ENCODE measurements at places on chromosomes 7 and 10. TPM values are rescaled to one million over a fixed set of nuclear protein-coding genes. Genes with fewer than 3 reads are reported as not detected.

DNA sequence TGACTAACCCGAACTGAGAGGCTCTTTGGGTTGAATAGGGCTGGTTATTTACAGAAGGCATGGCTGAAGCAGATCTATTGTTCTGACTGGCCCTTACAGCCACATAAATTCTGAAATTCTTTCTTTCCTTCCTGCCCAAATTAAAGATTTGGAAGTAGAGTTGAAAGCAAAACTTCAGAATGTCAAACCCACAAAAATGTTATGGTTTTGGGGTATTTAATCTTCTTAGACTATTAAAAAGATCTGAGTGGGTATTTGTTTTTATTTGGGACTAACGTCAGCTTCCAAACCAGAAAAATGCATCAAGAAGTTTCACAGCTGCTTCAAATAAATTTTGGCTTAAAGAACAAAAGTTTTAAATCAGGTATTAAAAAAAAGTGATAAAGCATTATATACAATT lies 124.5 kb downstream of the AHR start:
- no peak for DNase-seq

DNA sequence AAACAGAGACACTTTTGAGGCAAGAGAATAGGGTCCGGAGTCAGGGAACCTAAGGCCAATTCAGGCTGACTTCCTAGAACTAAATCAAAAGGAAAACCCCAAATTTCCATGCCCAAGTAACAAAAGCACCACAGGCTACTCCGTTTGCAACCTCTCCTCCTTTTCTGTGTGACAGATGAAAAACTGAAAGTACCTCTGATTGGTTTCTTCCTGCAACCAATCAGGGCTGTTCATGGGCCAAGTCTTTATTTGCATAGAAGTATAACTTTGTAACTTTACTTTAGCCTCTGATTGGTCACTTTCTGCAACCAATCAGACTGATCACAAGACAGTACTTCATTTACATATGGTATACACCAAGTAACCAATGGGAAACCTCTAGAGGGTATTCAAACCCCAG lies 239.9 kb upstream of the KCND2 start:
- DNase-seq: no peak

GRCh38 chr10:71998840-71999194 lies 34.6 kb downstream of the CHST3 start:
- peak; percentile 75 for DNase-seq

- DNase-seq: no peak
Observed at GRCh38 chr10:33279276-33279675, 55.2 kb downstream of the NRP1 start.

- DNase-seq: no peak
Observed at GRCh38 chr7:85135977-85136376, 50.9 kb downstream of the SEMA3D start.

GRCh38 chr7:87171282-87171934 lies 19.2 kb downstream of the DMTF1 start:
- no peak for DNase-seq

GRCh38 chr7:157898802-157899505 lies 562.1 kb downstream of the DNAJB6 start:
- no peak for DNase-seq

GRCh38 chr10:66927971-66928770 lies 2.3 kb downstream of the LRRTM3 start:
- peak; percentile 22 for DNase-seq

DNA sequence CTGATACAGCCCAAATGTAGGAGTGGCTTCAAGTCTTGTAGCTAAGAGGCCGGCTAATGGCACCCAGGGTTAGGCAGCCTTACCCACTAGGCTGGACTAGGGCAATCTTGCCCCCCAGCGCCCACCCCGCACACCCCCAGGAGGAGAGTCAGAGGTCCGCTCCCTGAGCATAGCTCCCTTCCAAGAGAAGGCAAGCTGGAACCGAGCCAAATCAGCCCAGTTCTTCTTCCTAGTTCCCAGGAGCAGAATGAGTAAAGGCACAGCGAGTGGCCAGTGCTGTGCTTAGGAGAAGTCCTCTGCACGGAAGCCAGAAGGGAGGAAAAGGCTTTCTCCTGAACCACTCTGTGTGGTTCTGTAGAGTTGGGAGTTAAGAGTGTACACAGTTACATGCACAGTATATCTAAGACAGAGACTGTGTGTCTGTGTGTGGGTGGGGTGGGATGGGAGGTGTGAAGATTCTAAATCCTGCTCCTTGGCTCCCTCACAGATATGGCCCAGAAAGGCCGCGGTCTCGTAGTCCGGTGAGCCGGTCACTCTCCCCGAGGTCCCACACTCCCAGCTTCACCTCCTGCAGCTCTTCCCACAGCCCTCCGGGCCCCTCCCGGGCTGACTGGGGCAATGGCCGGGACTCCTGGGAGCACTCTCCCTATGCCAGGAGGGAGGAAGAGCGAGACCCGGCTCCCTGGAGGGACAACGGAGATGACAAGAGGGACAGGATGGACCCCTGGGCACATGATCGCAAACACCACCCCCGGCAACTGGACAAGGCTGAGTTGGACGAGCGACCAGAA lies 59.7 kb upstream of the PDCD4 start:
- peak; percentile 63 for DNase-seq

GRCh38 chr7:1360521-1360971 lies 98.7 kb downstream of the MICALL2 start:
- DNase-seq: no peak

- no peak for DNase-seq
Observed at GRCh38 chr7:133016604-133017003, 65.3 kb downstream of the CHCHD3 start.

- DNase-seq: peak; percentile 33
Observed at GRCh38 chr10:113539789-113540188, 13.1 kb upstream of the HABP2 start.

- no peak for DNase-seq
Observed at GRCh38 chr10:60209874-60210570, 179.7 kb downstream of the ANK3 start.

- DNase-seq: peak; percentile 65
Observed at GRCh38 chr7:191105-191980, 1.0 kb upstream of the FAM20C start.

DNA sequence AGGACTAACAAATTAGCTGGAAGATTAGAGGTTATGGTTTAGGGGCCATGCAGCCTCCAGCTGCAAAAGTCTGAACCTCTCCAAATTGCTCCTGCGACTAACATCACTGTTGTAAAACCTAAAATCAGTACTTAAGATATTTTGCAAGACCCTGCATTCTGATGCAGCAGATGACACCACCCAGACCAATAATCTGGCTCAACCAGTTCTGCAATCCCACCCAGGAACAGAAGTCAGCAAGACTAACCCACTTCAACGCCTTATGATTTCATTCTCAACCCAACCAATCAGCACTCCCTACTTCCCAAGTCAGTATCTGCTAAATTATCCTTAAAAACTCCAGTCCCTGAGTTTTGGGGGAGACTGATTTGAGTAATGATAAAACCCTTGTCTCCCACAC lies 250.8 kb upstream of the MBL2 start:
- no peak for DNase-seq

- no peak for DNase-seq
Observed at GRCh38 chr7:23863209-23863787, 153.3 kb downstream of the STK31 start.

GRCh38 chr10:93514521-93514920 lies 18.1 kb downstream of the CEP55 start:
- no peak for DNase-seq

DNA sequence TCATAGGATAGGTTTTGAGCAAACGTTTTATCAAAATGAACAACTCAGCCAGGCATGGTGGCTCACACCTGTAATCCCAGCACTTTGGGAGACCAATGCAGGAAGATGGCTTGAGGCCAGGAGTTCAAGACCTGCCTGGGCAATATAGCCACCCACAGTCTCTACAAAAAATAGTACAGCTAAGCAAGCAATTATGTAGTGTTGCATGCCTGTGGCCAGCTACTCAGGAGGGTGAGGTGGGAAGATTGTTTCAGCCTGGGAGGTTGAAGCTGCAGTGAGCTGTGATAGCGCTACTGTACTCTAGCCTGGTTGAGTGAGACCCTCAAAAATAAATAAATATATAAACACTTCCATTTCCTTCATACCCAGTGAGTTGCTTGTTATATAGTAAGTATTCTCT lies 67.1 kb downstream of the LSMEM1 start:
- no peak for DNase-seq

DNA sequence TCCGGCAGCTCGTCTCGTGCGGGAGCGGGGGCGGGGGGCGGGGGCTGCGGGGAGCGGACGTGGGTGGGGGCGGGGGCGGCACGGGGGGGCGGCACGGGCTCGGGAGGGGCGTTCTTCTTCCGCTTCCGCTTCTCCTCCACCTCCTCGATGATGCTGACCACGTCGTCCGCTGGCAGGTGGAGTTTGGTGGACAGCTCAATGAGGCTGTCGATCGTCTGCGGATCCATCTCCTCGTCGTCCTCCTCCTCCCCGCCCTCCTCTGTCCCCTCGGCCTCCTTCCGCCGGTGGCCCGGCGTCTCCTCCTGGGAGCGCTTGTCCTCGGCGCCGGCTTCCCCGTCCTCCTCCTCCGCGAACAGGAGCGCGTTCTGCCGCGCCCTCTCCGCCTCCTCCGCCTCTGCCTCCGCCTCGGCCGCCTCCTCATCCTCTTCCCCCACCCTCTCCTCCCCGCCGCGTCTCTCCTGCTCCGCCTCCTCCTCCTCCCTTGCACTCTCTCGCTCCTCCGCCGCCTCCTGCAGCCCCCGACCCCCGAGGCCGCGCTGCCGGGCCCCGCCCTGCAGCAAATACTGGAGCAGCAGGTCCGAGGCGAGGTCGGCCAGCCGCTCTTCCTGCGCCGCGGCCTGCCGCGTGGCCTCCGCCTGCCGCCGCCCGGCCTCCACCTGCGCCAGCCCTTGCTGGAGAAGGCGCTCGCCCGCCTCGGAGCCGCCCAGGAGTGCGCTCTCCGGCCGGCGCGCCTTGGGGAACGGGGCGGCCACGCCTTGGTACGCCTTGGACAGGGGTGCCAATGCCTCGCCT lies 1.9 kb downstream of the VGF start:
- no peak for DNase-seq

DNA sequence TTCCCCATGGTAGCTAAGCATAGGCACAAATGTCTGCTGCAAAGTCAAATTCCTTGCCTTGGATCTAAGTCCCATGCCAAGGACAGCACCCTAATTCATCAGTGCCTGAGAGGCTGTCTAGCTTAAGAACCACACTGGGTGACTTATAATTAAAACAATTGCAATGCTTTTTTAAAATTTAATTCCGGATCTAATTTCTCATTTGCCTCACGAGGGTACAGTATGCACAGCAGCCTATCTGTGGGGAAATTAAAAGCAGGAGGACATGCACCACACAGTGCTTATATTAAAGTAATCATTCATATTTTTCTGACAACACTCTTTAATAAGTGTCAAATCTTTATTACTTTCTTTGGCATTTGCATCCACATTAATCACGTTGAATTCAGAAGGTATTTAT lies 378.8 kb downstream of the GPAM start:
- no peak for DNase-seq

- no peak for DNase-seq
Observed at GRCh38 chr7:1228545-1229201, 4.0 kb upstream of the UNCX start.

DNA sequence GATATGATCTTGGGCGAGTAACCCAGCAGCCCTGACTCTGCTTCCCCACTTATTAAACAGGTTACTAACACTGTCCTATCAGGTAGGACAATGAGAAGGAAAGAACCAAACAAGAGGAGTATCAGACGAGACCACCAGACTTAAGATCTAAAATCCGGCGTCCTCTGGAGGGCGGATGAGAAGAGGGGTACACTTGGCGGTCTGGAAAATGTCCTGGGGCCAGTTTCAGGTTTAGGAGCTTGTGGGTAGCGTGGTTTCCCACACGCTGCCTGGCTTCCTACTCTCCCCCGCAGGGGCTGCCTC lies 635 bp downstream of the ZNF32 start:
- no peak for DNase-seq

DNA sequence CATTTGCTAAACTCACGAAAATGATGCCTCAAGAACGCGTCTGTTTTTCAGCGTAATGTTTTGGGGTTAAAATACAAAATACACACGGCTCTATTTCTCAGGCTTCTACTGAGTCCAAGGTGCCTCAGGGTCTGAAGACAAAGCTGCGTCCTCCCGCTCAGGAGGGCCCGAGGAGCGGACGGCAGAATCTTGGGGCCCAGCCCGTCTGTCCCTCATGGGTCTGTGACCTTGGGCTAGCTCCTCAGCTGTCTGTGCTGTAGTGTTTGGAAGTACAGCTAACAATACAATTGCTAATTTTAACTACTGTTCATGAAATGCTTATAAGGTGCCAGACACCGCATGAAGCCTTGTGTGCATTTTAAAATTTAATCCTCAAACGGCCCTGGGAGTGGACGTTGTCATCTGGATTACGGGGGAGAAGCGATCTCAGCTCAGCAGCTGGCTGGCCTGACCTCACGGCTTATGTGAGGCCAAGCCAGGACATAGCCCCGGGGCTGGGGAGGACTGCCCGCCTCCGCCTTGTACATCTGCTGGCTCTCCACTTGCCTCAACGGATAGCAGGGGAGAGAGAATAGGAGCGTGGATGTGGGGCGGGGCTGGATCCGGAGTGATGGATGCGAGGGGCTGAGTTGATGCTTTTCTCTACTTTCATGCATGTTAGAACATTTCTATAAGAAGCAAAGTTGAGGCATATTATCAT lies 357.4 kb downstream of the GLRX3 start:
- DNase-seq: no peak

GRCh38 chr10:91690412-91690811 lies 57.5 kb upstream of the PPP1R3C start:
- no peak for DNase-seq

- no peak for DNase-seq
Observed at GRCh38 chr10:13872411-13872810, 285.6 kb downstream of the PRPF18 start.

GRCh38 chr7:66348959-66349358 lies 143.8 kb downstream of the TPST1 start:
- DNase-seq: no peak

Gene GIMAP2
- total RNA-seq: 7.0 TPM

Gene MEST
- total RNA-seq: 96.5 TPM

Gene ATP6V0E2
- total RNA-seq: 104 TPM

Gene SPDYE16
- total RNA-seq: 0.34 TPM

Gene HTR5A
- not detected for total RNA-seq

Gene LIPJ
- total RNA-seq: not detected

Gene NUPR2
- not detected for total RNA-seq

Gene MRLN
- not detected for total RNA-seq

Gene CLDN15
- total RNA-seq: 5.5 TPM

Gene SLC13A1
- not detected for total RNA-seq

Gene OPN1SW
- not detected for total RNA-seq

Gene ANK3
- 199 TPM for total RNA-seq

Gene DNA2
- 3.3 TPM for total RNA-seq

Gene VSTM2A
- total RNA-seq: not detected

Gene CTTNBP2
- 4.3 TPM for total RNA-seq

Gene CALHM2
- 25.6 TPM for total RNA-seq

Gene ZNF117
- total RNA-seq: 9.4 TPM

Gene PLXDC2
- 19.8 TPM for total RNA-seq
